ENCODE measurements at places on chromosomes 1 and 21.

DNA sequence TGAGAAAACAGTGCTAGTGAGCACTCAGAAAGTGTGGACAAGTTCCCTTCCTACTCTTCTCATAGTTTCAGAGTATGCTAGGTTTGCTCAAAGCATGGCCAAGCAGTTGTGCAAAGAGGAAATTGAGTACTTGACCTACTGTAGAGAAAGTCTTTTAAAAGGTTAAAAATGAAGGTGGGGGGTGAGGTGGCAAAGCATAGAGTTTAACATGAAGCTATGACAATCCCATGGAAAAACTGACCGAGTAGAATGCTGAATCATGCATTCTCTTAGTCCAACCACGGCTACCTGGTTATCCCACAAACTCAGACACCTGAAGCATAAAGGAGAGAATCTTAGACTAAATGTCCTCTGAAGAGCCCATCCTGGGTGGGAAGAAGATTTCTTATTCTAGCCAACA lies 79.9 kb downstream of the PTPN14 start:
- no peak for DNase-seq

DNA sequence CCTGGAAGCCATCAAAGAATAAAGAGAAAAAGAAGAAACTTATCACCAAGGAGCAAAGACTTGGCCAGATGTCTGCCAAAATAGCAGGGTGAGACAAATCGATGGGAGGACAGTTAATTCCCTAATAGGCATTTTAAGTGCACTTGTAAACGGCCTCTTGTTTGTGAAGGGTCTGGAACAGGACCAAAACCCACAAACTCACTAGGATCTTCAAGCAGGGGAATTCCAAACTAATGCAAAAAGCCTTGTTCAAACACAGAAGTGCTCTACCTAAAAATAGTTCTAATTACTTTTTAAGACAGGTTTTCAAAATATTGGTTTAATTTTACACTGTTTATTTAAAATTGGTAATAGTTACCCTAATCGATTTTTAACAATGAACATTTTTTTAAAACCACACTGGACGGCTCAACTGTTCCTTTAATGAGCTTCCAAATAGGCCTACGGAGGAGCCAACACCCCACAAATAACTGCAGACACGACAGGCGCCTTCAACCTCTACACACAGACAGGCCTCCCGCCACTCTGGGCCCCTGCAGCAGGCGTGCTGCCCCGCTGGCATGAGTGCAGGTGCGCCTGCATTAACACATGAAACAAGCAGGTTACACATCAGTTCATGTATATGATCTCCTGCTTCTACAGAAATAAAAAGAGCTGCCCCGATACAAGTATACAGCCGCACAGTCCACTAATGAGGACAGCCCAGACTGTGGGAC lies 15.8 kb downstream of the UBE2G2 start:
- no peak for DNase-seq

GRCh38 chr1:36941316-36941978 lies 92.9 kb downstream of the GRIK3 start:
- no peak for DNase-seq

DNA sequence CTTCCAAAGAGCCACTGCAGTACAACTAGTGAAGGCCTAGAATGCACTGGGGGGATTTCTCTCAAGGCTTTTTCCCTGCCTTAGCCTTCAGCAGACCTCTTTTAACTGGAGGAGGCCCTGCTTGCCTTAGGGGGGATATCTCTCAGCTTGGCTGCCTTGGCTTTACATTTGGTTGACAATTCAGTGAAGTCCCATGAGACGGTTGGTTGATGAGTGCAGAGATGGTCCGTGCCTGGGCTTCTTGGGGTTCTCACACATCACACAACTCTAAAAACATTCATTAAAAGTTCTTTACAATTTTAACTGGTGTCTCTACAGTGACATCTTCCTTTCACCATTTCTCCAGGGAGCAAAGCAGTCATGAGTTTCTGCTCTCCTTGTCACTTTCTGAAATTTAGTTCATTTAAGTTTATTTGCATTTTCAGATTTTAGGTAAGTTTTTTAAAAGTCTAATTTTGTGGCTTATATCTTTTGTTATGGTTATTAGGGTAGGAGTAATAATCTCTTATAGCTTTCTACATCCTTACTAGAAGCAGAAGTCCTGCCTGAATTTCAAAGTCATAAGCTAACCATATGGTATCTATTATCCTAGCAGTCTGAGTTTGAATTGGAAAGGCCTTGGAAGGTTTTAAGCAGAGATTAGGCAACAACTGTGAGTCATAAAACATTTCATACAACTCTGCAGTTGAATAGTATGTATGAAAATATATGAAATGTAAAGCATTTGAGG lies 487.6 kb downstream of the DPYD start:
- DNase-seq = peak; percentile 66

- DNase-seq = no peak
Observed at GRCh38 chr1:219732814-219733491, 120.0 kb upstream of the ZC3H11B start.

DNA sequence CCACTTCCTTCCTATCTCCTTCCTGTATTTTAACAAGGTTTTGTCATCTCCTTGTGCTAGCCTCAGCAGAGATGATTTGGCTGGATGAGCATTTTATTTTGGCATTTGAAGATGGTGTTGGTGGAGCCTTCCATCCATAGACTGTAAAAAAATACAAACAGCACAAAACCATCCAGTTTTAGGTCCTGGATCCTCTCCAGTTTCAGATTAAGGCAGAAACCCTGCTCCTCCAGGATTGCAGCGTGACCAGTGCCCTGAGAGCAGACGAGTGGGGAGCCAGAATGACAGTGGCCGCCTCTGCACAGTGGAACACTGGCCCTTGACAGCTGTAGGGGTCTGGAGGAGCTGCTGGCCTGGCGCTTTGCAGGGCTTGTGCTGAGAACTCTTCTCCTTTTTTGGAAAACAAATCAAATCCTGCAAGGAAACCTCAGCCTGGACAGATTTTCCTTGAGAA lies 72.2 kb upstream of the GADD45A start:
- no peak for DNase-seq

DNA sequence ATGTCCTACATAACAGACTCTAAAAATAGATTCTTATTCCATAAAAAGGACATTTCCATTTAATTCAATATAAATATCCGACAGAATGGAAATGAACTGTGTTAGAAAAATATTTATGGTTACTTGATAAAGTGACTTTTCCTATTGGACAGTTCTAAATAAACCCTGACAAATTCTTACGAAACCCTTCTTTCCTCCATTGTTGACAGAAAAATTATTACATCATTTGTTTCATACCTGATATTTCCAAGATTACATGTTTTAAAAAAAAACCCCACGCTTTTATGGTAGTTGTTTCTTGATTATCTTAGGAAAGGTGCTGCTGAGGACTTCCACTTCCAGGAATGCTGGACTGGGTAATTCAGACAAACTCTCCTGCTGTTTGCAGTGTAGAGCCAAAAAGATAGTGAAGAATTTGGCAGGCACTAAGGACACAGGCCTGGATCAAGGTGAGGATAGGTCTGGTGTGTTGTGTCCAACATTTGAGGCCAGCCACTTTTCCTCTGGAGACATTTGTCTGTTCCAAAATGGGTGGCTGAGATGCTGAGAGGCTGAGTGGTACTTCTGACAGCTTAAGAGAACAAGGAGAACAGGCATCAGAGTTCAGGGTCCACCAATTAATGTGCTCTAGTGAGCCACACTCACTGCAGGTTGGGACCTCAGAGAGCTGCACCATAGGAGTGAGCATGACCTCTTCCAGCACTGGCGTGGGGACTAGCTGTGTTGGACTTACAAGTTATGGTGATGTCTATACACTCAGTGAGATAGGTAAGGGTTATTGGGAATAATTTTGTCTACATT lies 7.0 kb upstream of the C1orf116 start:
- DNase-seq = no peak

DNA sequence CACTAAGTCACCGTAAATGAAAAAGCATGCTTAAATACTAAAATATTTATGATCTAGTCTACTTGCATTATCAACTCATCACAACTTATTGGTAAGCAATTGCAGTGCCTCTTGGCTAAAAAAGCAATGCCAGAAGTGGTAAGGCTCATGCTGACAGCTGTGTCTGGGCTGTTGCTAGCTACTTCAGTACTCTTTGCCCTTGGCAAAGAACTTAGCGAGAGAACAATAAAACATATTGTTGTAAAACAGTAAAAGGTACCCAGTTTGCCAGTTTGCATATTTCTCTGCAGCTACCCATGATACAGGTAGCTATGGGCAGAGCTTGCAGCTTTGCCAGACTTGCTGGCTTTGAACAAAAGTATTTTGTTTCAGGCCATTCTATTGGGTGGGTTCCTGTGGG lies 73.1 kb downstream of the ATP6V1G3 start:
- no peak for DNase-seq

- DNase-seq = no peak
Observed at GRCh38 chr1:226863446-226863845, 7.0 kb upstream of the PSEN2 start.

GRCh38 chr1:186027621-186028020 lies 293.4 kb downstream of the HMCN1 start:
- no peak for DNase-seq

DNA sequence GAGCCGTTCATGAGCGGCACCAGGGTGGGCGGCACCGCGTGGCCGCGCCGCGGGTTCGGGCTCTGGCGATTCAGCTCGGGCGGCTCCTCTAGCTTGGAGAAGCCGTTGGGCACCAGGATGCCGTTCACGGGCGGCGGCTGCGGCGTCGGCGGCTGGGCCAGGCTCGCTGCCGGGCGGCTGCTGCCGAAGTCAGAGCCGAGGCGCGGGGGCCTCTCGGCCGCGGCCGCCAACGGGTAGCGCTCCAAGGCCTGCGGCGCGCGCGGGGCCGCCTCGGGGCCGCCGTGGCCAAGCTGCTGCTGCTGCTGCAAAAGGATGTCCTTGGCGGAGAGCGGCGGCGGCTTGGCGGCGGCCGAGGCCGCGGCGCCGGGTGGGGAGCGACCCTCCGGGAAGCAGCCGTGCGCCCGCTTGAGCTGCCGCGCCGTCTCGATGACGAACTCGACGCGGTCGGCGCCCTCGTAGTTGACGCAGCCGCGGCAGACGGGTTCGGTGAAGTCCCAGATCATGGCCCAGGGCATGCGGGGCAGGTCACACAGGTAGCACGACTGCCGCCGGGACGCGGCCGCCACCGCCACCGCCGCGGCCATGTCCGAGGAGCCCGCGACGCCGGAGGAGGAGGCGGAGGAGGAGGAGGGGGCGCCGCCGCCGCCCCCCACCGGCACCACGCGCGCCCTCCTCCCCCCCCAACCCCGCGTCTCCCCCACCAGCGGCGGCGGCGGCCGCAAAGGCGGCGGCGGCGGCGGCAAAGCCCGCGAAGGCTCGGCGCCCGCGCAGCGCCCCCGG lies 877 bp downstream of the IRF2BP2 start:
- DNase-seq = no peak

- DNase-seq = no peak
Observed at GRCh38 chr1:105724286-105724685, 1332.2 kb upstream of the PRMT6 start.

- DNase-seq = no peak
Observed at GRCh38 chr1:186869526-186870228, 40.9 kb downstream of the PLA2G4A start.

DNA sequence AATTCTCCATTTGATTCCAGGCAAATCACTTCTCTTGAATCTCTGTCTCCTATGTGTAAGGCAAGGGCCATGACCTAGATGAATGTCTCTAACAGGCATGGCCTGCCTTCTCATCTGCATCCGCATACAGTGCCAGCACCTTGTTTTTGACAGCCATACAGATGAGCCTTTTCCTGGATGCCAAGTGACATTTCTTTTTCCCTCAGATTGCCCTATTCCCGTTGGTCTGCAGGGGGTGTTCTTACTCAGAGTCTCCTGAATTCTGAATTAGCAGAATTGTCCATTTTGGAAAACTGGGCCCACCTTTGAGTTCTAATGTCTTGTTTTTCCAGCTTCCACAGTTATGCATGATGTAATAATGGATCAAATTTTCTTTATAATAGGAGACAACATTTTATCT lies 88.0 kb upstream of the ADAR start:
- DNase-seq = no peak

DNA sequence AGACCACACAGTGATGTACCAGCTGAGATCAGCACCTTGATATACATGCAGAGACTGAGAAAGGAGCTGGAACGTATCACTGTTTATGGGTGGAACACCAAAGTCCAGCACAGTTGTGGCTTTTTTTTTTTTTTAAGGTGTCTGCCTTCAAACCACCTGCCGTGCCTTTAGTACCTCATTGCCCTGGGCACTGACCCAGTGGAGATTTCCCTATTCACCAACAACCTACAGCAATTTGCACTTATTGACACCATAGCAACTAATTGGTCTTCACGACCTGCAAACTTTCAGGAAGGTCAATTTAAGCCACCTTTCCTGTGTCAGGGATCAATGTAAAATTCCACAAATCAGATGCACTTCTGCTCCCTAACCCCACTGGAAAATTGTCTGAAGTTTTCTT lies 181.6 kb upstream of the ADGRL2 start:
- DNase-seq = no peak

DNA sequence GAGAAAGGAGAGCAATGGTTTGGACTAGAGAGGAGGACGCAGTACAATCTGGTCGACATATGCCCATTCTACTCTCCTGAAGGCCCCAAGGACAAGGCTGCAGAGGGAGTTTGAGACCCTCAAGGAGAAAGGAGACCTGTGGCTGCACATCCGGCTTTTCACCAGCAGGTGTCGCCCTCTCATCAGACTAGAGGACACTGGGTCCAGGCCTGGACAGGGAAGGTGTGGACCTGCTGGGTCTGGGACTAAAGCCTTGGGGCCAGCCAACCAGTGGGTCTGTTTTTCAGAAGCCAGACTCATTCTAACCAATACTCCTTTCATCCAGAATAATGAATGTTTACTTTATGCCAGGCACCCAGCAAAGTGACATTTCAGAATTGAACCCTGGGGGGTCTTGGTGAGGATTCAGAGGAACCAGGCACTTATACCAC lies 5.0 kb downstream of the SRARP start:
- DNase-seq = no peak

DNA sequence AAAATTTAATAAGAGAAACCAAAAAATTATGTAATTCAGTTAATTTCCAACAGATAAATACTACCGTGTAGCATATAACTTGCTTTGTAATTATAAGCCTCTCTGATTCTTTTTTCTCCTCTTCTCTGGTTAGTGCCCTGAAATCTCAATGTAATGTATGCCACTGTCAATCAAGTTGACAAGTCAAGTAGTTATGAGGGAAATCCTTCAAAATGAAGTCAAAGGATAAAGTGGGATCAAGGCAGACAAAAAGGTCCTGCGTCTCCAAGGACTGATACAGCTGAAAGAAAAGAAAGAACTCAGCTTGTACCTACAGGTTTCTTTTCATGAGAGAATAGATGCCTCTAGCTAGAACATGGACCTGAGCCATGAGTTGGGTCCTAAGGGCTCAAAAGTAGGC lies 19.8 kb downstream of the VPS45 start:
- DNase-seq = no peak

DNA sequence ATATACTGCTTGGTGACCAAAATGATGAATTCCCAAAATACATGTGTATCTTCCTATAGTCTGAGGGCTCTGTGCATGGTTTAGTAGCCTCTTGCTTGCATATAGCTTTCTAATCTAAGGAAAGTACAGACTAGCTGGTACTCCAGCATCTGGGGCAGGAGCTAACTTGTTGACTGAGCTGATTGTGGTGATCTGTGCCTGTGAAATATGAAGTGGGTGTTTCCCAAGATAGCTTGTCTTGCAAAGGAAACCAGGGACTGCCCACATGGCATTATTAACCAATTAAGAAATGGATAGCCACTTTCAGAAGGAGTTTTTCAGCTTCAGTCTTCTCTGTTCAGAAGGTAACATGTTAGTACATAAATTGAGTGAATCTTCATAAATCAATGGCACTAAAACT lies 219.8 kb downstream of the NEGR1 start:
- DNase-seq = no peak

GRCh38 chr1:215637041-215637573 lies 70.0 kb downstream of the KCTD3 start:
- peak; percentile 79 for DNase-seq
